ENCODE measurements at places on chromosomes 2 and 18. TPM values are rescaled to one million over a fixed set of nuclear protein-coding genes. Genes with fewer than 3 reads are reported as not detected.

The PSTPIP2 gene
- total RNA-seq = 0.23 TPM

The UGT1A4 gene
- total RNA-seq = 0.05 TPM

The SERPINB13 gene
- not detected for total RNA-seq

The ELOA2 gene
- total RNA-seq = not detected

The CD207 gene
- not detected for total RNA-seq

The ADD2 gene
- total RNA-seq = 21.1 TPM

The WNT6 gene
- 0.24 TPM for total RNA-seq

The GPR45 gene
- not detected for total RNA-seq

The IL1F10 gene
- not detected for total RNA-seq

The STPG4 gene
- total RNA-seq = 0.10 TPM

The ANO7 gene
- 1.7 TPM for total RNA-seq

The MAPK4 gene
- total RNA-seq = 0.16 TPM

The CLEC4F gene
- total RNA-seq = not detected

The GKN1 gene
- 0.48 TPM for total RNA-seq

The SUMO1 gene
- 156 TPM for total RNA-seq

The NPAS2 gene
- total RNA-seq = 114 TPM

The SERPINB4 gene
- total RNA-seq = not detected
